GM20000 (cell line): ENCODE measurements at places on chromosomes 13 and 19.

DNA sequence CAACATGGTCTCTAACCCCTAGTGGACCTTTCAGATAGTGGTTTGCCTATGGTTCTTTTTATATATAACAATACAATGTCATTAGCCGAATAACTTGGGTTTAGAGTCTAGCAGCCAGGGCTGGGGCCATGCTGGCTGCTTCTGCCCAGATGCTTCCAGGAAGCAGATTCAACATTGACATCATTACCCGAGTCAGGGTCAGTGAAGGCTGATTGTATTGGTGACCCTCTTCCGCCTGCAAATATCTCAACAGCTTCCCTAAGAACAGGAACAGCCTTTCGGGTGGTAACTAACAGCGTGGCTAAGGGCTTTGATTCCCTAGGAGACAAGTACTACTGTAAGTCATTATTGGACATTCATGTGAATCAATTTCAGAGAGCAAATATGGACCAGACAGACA, 476.4 kb downstream of the UQCRFS1 start:
- DNase-seq, result no peak

- peak; percentile 15 for DNase-seq
These were observed 24.4 kb upstream of the OR7C2 start for GRCh38 chr19:14916848-14917247.

DNA sequence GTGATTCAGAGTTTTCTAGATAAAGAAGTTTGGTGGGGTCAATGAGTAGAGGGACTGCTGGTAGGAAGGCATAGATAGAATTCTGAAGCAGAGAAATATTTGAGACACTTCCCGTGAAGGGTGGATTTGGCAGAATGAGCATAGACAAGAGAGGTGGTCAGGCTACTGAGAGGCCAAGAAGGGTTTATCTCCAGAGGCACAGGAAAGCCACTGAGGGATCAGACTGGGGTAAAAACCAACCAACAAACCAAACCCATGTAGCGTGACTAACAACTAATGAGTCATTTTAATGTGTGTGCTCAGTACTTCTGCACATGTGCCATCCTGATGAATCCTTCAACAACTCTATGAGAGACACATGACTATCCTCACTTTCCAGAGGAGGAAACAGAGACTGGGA, 60.0 kb upstream of the SERP2 start:
- no peak for DNase-seq

- DNase-seq, result no peak
These were observed 108.9 kb downstream of the SLC7A1 start for GRCh38 chr13:29486551-29486950.

DNA sequence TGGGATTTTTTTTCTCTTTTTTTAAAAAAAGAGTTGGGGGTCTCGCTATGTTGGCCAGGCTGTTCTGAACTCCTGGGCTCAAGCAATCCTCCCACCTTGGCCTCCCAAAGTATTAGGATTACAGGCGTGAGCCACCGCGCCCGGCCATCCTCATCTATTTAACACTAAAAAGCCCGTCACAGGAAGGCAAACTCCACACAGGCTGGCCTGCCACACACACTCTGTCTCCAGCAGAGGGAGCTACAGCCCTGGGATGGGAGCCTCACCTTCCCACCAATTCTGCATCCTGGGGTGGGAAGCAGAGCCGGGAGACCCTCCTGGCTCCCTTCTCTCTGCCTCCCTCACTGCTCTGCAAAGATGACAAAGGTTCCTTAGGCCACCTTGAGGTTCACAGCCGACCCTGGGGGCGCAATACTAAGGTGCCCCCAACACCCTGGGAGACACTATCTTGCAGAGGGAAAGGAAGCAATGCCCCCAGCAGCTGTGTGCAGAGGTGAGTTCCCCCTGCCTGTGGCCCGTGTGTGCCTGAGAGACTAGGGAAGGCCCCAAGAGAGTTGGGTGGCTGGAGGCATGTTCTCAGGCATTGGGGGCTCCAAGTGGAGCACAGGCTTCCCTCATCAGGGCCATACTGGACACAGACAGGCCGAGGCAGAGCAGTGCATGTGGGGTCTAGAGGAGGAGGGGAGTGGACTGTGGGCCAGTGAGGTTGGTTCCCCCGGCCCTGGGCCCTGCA, 27.4 kb upstream of the TIMM44 start:
- DNase-seq, result peak; percentile 68

- no peak for DNase-seq
These were observed 638.9 kb downstream of the LIG4 start for GRCh38 chr13:107576430-107576829.

DNA sequence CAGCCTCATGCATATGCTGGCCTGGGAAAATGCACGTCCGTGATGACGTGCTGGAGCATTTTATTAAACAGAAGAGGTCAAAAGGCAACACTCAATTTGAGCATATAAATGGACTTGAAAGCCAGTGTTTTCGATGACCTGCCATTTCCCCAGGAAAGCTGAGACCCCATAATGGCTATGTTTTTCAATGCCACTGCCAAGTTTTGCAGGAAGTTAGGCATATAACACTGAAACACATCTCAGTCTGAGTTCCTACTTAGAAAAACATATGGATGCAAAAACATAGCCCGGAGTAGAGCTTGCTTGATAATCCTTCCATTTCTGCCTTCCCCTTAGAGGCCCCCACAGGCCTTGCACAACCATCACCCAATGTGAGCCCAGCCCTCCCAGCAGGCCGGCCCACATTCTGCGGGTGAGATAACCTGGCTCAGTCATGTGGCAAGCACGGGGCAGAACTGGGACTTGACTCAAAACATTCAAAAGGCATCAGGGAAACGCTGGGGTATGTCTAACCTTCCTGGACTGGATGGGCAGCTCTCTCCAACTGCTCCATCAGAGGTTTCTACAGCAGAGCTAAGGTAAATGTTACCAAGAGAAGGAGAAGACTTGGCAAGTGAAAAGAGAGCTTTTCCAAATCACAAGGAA, 24.9 kb downstream of the EPS15L1 start:
- DNase-seq, result peak; percentile 57

DNA sequence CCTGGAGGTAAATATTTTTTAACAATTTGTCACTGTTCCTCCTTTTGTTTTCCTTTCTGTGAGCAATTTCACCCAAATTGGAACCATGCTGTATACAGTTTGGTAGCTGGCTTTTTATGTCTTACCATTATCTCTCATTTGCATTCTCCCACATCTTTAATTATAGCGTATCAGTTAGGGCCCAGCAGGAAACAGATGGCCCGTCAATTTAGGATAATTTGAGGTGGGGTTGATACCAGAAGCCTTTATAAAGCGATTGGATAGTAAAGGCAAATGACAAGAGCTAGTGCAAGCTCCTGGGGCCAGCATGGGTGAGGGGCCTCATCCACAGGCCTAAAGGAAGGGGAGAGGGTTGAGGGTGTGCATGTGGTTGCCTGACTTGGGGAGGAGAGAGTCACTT, 3.8 kb upstream of the IFNL4 start:
- DNase-seq, result no peak

DNA sequence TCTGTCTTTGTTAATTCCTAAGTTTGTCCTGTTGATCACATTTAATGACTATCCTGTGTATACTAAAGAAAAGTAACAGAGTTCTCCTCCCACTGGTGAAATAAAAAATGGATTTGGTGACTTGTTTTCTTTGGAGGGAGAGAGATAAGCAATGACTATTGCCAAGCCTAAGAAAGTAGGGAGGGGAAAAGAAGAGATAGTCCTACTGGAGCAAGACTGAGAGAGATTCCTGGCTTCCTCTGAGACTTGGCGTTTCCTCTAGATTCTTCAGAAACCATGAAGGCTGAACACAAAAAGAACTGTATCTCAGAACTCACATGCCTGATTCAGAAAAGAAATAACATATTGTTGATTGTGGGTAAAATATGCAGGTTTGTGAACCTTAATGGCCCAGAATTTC, 406.5 kb downstream of the FOXO1 start:
- no peak for DNase-seq

DNA sequence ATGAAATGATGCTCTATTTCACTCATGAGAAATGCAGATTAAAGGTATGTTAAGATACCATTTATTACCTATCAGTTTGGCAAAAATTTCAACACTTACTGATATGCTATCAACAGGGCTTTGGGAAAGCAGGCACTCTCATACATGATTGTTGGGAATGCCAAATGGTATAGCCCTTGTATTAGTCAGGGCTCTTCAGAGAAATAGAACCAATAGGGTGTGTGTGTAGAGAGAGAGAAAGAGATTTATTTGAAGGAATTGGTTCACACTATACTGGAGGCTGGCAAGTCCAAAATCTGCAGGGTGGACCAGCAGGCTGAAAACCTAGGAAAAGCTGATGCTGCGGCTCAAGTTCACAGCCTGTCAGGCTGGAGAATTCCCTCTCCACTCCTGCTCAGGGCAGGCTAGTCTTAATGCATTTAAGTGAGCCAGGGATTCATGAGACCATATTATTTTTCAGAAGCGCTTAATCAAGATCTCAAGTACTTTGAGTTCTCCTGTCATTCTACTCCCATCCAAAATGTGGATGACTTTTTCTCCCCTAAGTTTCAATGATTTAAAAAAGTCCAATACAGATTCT, 72.4 kb downstream of the NHLRC3 start:
- DNase-seq, result no peak

GRCh38 chr19:8461891-8462290, 17.1 kb downstream of the HNRNPM start:
- no peak for DNase-seq

DNA sequence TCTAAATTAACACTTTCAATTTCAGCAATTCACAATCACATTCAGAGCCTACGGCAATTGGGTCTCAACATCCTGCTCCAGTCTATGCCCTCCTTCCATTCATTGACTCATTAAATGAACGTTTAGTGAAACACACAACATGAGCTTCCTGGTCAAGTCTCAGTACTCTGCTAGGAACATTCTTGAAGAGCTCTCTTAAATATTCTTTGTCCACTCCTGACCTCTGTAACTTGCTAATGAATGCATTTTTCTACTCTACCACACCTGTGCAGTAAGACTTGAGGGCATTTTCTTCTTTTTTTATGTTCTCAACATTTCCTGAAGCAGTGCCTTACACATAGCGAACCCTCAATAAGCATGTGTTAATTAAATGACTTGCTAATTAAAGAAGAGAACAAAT, 168.6 kb downstream of the OXGR1 start:
- DNase-seq, result no peak
